ENCODE measurements at places on chromosomes 7 and 10.

GRCh38 chr10:46091080-46091827 is 45.2 kb upstream of the MSMB start:
- DNase-seq: no peak

- no peak for DNase-seq
- H3K27ac ChIP-seq: no peak overlapping the region
- H3K4me3 ChIP-seq: no peak overlapping the region
These were observed 54.7 kb upstream of the VWC2 start for GRCh38 chr7:49718760-49719159.

GRCh38 chr7:17300012-17300411 is 1.6 kb downstream of the AHR start:
- H3K27ac ChIP-seq: peak overlapping the region; percentile 97
- DNase-seq: no peak
- peaks cover 10% of the 10 kb centered on the region for H3K36me3 ChIP-seq
- H3K4me1 ChIP-seq: peaks cover 36% of the 10 kb centered on the region
- H3K4me3 ChIP-seq: peak overlapping the region; percentile 96
- no peaks in the 10 kb centered on the region for H3K27me3 ChIP-seq

- H3K4me3 ChIP-seq: no peak overlapping the region
- peaks cover 14% of the 10 kb centered on the region for H3K36me3 ChIP-seq
- no peak for DNase-seq
- H3K27me3 ChIP-seq: peaks cover under 1% of the 10 kb centered on the region
- H3K4me1 ChIP-seq: peaks cover under 1% of the 10 kb centered on the region
These were observed 5.6 kb upstream of the AS3MT start for GRCh38 chr10:102863660-102864059.

DNA sequence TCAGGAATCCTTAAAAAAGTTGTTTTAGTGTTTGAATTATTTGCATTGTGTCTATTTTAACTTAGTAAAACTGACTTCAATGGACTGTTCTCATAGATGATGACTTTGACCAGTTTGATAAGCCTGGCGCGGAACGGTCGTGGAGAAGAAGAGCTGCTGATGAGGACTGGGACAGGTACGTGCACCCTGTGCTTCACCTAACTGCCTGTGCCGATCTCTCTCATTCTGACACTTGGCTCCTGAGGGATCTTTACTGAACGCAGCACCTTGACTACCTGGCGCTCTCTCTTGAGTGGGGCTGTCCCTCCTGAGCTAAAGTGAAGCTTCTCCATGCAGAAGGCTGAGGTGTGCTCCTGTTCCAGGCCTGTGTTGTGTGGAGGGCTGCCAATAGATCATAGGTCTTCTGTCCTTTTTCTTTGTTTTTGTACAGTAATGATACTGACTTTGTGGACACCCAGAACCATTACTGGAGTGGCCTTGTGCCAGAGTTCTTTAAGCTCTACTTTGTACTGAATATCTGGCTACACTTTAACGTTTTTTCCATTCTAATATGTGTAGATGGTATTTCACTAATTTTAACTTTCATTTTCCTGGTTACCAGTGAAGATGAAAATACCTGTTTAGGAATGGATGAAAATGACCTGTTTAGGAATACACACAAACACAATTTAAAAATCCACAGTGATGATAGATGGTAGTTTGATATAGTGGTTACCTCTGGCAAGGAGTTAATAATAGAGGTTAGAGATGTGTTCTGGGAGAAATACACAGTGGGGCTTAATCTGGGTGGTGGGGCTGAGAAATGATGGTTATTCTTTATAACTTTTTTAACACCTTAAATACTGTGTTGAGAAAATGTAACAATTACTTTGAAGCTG is 20.9 kb downstream of the RBM33 start:
- H3K36me3 ChIP-seq: peaks cover 23% of the 10 kb centered on the region
- no peak overlapping the region for H3K4me3 ChIP-seq
- no peak overlapping the region for H3K27ac ChIP-seq
- no peaks in the 10 kb centered on the region for H3K27me3 ChIP-seq

GRCh38 chr7:90717296-90718060 is 121.4 kb downstream of the CDK14 start:
- no peaks in the 10 kb centered on the region for H3K4me1 ChIP-seq
- no peaks in the 10 kb centered on the region for H3K27me3 ChIP-seq
- no peak for DNase-seq
- no peaks in the 10 kb centered on the region for H3K36me3 ChIP-seq

- no peaks in the 10 kb centered on the region for H3K36me3 ChIP-seq
- no peak overlapping the region for H3K4me3 ChIP-seq
- no peak for DNase-seq
- H3K27ac ChIP-seq: no peak overlapping the region
- peaks cover 13% of the 10 kb centered on the region for H3K4me1 ChIP-seq
- no peaks in the 10 kb centered on the region for H3K27me3 ChIP-seq
These were observed 40.1 kb downstream of the BPGM start for GRCh38 chr7:134686786-134687185.

- no peak overlapping the region for H3K4me3 ChIP-seq
- no peaks in the 10 kb centered on the region for H3K36me3 ChIP-seq
- no peak for DNase-seq
- no peaks in the 10 kb centered on the region for H3K4me1 ChIP-seq
- H3K27me3 ChIP-seq: no peaks in the 10 kb centered on the region
- H3K27ac ChIP-seq: no peak overlapping the region
These were observed 105.6 kb upstream of the MYO3A start for GRCh38 chr10:25828475-25828874.

DNA sequence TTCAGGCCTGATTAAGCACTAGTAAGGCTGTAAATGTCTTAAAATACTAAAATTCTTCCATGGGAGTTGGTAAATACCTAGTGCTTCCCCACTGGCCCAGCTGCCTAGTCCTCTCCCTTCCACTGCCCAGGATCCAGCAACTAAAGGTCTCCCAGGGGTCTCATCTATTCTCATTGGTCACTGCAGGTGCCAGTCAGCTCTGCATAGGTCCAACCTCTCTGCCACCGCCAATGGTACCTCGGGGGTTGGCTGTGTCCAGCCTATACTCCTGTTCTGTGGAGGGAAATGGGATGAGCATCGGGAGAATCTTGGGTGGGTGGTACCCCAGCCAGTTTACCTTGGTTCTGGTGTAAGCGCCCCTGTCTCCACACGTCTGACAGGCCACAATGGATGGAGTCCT is 6.1 kb upstream of the CREB5 start:
- no peak overlapping the region for H3K4me3 ChIP-seq
- peaks cover 2% of the 10 kb centered on the region for H3K36me3 ChIP-seq
- no peak for DNase-seq
- peaks cover 13% of the 10 kb centered on the region for H3K4me1 ChIP-seq

- H3K36me3 ChIP-seq: no peaks in the 10 kb centered on the region
- no peaks in the 10 kb centered on the region for H3K27me3 ChIP-seq
- no peak for DNase-seq
- H3K4me1 ChIP-seq: no peaks in the 10 kb centered on the region
- no peak overlapping the region for H3K4me3 ChIP-seq
These were observed 758.9 kb downstream of the GRM8 start for GRCh38 chr7:126493801-126494200.

DNA sequence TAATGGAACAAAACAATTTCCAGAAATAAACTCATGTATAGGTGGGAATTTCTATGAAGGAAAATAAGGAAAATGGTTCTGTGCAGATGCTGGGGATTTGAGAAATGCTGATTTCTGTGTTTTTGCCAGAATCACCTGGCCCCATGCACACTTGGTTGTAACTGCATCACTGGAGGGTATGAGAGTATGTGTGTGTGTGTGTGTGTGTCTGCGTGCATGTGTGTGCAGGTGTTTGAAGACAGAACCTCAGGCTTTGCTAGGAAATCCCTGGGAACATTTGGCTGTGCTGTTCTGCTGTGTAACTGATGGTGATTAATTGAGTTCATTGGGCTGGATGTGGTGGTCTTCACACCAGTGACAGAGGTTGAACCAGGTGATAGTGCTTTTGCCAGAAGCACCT is 141.6 kb downstream of the CAMK1D start:
- no peak overlapping the region for H3K27ac ChIP-seq
- DNase-seq: no peak
- no peaks in the 10 kb centered on the region for H3K4me1 ChIP-seq
- H3K27me3 ChIP-seq: peaks cover 2% of the 10 kb centered on the region
- no peak overlapping the region for H3K4me3 ChIP-seq

- DNase-seq: no peak
- peaks cover 3% of the 10 kb centered on the region for H3K4me1 ChIP-seq
- peak overlapping the region; percentile 52 for H3K4me3 ChIP-seq
- no peaks in the 10 kb centered on the region for H3K36me3 ChIP-seq
- no peak overlapping the region for H3K27ac ChIP-seq
- H3K27me3 ChIP-seq: peaks cover 45% of the 10 kb centered on the region
These were observed 581 bp downstream of the PTPRZ1 start for GRCh38 chr7:121873289-121874194.

- H3K4me1 ChIP-seq: no peaks in the 10 kb centered on the region
- no peak overlapping the region for H3K4me3 ChIP-seq
- no peak overlapping the region for H3K27ac ChIP-seq
- no peak for DNase-seq
These were observed 55.0 kb downstream of the EBF3 start for GRCh38 chr10:129909080-129909479.

DNA sequence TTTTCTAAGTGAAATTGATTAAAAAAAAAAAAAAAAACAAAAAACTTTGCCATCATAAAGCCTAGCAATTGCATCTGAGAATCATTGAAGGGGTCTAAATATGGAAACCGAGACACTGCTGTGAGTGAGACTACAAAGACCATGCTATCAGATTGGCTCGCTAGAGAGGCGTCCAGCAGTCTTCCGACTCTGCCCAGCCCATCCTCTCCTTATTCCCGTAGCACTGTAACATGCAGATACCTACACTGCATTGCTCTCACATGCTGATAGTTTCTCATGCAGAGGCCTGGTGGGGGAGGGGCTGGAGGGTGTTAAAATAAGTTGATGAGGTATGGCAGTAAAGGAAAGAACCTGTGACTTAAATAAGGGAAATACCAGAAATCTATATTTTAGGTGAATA is 130.7 kb downstream of the NRF1 start:
- no peak for DNase-seq
- H3K4me1 ChIP-seq: no peaks in the 10 kb centered on the region
- H3K4me3 ChIP-seq: no peak overlapping the region
- H3K27ac ChIP-seq: no peak overlapping the region
- H3K36me3 ChIP-seq: peaks cover 11% of the 10 kb centered on the region

GRCh38 chr7:134458341-134458805 is 527 bp downstream of the AKR1B1 start:
- H3K27ac ChIP-seq: peak overlapping the region; percentile 63
- peak; percentile 46 for DNase-seq
- peak overlapping the region; percentile 85 for H3K4me3 ChIP-seq
- H3K4me1 ChIP-seq: peaks cover 45% of the 10 kb centered on the region

- H3K4me3 ChIP-seq: no peak overlapping the region
- peak overlapping the region; percentile 20 for H3K27ac ChIP-seq
- no peaks in the 10 kb centered on the region for H3K27me3 ChIP-seq
These were observed 178.8 kb downstream of the ELFN1 start for GRCh38 chr7:1848911-1849311.

DNA sequence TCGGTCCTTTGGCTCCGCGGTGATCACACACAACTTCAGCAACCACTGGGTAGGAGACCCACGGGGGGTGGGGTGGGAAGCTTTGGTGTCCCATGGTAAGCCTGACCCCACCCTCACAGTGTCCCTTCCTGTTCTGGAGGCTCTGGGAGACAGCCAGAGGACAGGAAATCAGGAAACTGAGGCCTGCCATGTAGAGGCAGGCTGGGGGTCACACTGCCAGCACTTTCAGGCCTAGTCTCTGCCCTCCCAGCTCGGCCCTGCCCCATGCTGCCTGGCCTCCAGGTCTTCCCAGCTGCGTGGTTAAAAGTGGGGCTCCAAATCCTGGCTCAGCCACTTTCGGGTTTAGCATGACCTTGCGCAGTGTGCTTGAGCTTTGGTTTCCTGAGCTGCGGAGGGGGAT is 10.9 kb downstream of the AQP1 start:
- no peak overlapping the region for H3K4me3 ChIP-seq
- no peak for DNase-seq
- no peaks in the 10 kb centered on the region for H3K4me1 ChIP-seq
- H3K27me3 ChIP-seq: no peaks in the 10 kb centered on the region

GRCh38 chr7:157477550-157478212 is 140.9 kb downstream of the DNAJB6 start:
- H3K4me1 ChIP-seq: peaks cover 28% of the 10 kb centered on the region
- peak overlapping the region; percentile 27 for H3K4me3 ChIP-seq
- H3K27ac ChIP-seq: peak overlapping the region; percentile 71

- H3K4me3 ChIP-seq: no peak overlapping the region
- no peak for DNase-seq
- no peak overlapping the region for H3K27ac ChIP-seq
- peaks cover 2% of the 10 kb centered on the region for H3K4me1 ChIP-seq
These were observed 118.2 kb downstream of the ANKRD26 start for GRCh38 chr10:26982058-26982457.

- DNase-seq: no peak
- H3K27ac ChIP-seq: no peak within 1 kb of the TSS
- no peaks in the 10 kb centered on the region for H3K4me1 ChIP-seq
- H3K36me3 ChIP-seq: no peaks in the 10 kb centered on the region
- no peaks in the 10 kb centered on the region for H3K27me3 ChIP-seq
- H3K4me3 ChIP-seq: no peak within 1 kb of the TSS
These were observed at the start of gene C10orf62 for GRCh38 chr10:97589479-97589878. TSS of gene C10orf62 (plus strand) at chr10:97589721. CDS start at chr10:97589898, 177 bp downstream.

- H3K36me3 ChIP-seq: no peaks in the 10 kb centered on the region
- peaks cover 2% of the 10 kb centered on the region for H3K27me3 ChIP-seq
- no peak overlapping the region for H3K27ac ChIP-seq
- no peak overlapping the region for H3K4me3 ChIP-seq
These were observed 217.5 kb downstream of the SNX13 start for GRCh38 chr7:17722798-17723197.

DNA sequence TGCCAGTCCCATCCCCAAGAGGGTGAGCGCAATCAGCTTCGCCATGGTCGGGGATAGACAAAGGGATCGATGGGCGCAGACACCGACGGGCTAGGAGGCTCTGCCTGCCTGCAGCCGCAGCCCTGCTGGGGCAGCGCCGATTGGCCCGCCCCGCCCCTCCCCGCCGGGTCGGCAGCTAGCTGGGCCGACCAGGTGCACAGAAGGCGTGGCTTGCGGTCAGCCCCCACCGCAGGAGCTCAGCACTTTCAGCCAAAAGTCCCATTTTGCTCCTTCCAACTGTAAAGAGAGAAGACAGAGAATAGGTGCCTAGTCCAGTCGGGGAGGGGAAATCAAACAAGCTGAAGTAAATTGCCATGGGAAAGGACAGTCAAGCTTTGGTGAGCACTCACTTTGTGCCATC is at the start of gene PON1:
Gene PON1, minus strand, starts transcription at position 102 of the 400 bp plus-strand sequence. Its CDS starts 57 bp downstream, at position 45.
- peaks cover 2% of the 10 kb centered on the region for H3K36me3 ChIP-seq
- H3K27ac ChIP-seq: no peak within 1 kb of the TSS
- H3K4me1 ChIP-seq: peaks cover 5% of the 10 kb centered on the region
- DNase-seq: peak; percentile 5
- H3K4me3 ChIP-seq: peak within 1 kb of the TSS; percentile 35
- peaks cover 10% of the 10 kb centered on the region for H3K27me3 ChIP-seq

DNA sequence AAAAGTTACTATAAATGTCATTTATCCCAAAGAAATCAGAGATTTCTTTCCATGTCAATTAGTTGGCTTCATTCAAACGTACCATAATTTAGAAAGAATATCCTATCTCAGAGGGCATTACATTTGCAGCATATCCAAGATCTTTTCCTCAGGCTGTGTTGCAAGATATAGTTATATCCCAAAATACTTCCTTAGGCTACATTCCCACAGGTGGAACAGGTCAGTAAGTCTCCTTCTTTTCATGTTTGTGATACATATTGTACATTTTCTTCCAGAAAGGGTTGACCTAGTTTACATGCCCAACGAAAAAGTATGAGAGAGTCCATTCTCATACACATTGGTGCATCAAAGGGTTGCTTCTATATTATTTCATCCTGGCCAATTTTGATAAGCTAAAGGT is 26.9 kb upstream of the VWA2 start:
- H3K4me1 ChIP-seq: no peaks in the 10 kb centered on the region
- H3K36me3 ChIP-seq: no peaks in the 10 kb centered on the region
- H3K27me3 ChIP-seq: peaks cover 31% of the 10 kb centered on the region
